NCI-H2107 (cell line): ENCODE measurements at places on chromosomes 7 and 10.

GRCh38 chr10:69180525-69181204 lies 631 bp downstream of the SUPV3L1 start:
- no peak for DNase-seq

DNA sequence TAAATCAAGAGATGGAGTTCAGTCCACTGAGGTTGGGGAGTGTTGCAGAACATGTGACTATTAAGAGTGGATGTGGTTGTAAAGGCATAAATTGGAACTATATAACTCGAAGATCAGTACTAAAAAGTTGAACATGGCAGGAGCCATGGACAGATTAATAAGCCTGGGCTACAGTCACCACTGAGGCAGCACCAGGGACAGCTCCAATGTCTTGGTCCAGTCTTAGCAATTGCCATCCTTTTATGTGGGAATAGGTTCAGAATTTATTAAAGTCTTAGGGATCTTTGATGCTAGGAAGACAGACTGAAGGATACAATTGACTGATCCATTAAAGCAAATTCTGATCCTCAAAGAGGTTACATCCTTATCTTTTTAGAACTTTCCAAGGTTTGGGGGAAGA lies 156.6 kb downstream of the ADRA2A start:
- no peak for DNase-seq

DNA sequence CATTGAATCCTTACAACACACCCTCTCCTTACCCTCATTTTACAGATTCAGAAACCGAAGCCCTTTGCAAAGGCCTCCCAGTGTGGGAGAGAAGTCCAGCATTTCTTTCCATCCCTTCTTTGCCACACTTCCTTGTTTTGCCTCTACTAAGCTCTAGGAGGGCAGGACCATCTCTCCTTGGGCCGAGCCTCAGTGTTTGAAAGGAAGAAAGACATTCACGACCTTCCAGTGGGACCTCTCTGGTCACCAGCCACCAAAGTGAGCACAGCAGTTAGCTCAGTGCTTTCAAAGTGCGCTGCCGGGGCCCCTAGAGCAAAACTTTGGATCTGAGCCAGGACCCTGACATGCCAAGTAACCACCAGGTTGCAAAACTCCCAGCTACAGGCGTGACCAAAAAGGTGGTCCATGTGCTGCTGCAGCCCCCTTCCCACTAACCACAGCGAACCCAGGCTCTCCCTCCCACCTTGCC lies 12.4 kb downstream of the CTBP2 start:
- DNase-seq = no peak

DNA sequence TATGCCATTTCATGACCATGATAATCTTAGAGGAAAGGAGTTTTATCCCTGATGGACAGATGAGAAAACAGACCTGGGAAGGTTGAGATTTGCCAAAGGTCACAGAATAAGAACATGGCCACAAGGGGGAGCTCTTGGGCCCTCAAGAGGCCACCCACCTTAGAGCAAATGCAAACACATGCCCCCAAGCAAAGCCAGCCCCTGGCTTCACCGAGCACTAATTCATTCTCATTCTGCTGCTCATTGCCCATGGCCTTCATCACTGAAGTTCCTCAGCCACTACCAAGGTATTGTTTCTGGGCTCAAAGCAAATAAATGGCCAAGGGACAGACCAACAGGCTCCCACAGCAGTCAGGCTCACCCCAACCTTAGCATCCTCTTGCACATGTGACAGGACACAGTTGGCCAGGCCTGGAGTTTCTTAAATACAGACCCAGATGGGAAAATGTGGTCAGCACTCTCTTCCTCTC lies 44.2 kb downstream of the PDLIM1 start:
- peak; percentile 4 for DNase-seq

- no peak for DNase-seq
Observed at GRCh38 chr7:70183278-70183677, 585.0 kb downstream of the AUTS2 start.

- no peak for DNase-seq
Observed at GRCh38 chr7:66150471-66150870, 35.8 kb downstream of the CRCP start.

- no peak for DNase-seq
Observed at GRCh38 chr10:113329121-113329596, 223.7 kb upstream of the HABP2 start.

- DNase-seq = no peak
Observed at GRCh38 chr10:113473851-113474250, 79.0 kb upstream of the HABP2 start.

- DNase-seq = no peak
Observed at GRCh38 chr7:30927040-30927439, 15.4 kb downstream of the AQP1 start.

- no peak for DNase-seq
Observed at GRCh38 chr7:21066221-21066620, 279.5 kb upstream of the SP8 start.

DNA sequence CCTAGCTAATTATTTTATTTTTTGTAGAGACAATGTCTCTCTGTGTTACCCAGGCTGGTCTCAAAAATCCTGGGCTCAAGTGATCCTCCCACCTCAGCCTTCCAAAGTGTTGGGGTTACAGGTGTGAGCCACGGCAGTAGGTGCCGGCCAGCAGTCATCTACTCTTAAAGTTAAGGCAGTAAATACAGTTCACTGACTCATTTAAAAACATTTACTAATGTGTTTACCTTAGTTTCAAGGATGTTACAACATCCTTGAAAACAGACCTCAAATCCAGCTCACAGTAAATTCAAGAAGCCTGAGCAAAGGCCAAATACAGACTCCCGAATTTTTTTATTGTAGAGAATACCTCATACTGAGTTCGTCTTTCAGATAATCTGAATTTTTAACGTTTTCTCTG lies 29.6 kb upstream of the ABCB4 start:
- no peak for DNase-seq

DNA sequence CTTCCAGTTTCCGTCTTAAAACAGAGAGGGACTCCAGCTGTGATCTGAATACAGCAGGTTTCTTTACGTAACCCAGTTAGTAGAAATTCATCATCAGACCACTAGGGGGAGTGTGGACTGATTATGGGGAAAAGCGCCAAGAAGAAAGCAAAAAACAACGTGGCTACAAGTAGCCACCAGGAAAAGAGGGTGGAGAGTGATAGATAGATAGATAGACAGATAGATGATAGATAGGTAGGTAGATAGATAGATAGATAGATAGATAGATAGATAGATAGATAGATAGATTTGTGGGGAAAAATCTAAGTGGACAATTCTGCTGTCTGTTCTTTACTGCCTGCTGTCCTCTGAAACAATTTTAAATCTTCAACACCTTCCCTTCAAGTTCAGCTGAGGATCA lies 12.7 kb upstream of the AKR1B10 start:
- peak; percentile 33 for DNase-seq

DNA sequence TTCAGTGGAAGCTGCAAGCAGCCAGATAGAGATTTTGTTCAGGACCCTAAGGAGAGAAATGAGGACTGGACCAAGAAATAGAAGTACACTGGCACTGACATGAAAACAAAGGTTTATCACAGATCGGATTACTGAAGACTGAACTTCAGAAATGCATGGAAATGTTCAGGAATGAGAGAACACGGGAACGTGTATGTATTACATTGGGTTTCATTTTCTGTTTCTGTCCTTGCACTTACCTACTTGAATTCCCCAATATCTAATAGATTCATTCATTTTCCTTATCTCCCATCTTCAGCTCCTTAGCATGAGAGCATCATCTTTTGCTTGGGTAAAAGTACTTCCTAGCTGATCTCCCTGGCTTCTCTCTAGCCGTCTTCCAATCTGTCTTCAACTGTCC lies 114.5 kb downstream of the CACNB2 start:
- DNase-seq = no peak

DNA sequence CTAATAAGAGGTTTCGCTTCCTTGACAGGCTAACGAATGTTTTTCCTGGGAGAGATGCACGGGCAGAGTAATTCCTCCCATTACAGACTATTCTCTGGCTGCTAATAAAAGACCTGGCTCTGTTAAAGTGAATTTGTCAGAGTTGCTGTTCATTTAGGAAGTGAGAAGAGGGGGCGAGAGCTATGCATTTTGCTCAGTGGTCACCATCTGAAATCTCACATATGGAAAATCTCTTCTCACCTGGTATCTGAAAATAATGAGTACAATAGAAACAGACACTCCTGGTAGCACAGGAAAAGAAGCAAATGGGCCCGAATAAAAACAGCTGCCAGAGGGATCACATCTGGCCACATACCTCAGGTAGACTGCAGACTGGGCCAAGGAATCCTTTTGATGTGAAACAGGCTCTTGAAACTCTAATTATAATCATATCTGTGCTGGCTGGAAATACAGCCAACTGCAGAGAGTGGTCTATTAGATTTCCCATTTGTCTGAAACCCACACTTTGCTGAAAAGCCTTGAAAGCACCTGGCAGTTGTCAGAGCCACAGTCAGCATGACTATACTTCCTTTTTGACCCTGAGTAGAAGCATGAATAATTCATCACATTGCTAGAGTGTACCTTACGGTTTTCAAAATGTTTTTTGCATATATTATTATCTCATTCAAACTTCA lies 33.6 kb downstream of the AOAH start:
- DNase-seq = no peak

- DNase-seq = no peak
Observed at GRCh38 chr10:121952226-121952625, 22.8 kb downstream of the NSMCE4A start.

- DNase-seq = no peak
Observed at GRCh38 chr10:11936389-11937152, 106.0 kb downstream of the UPF2 start.

DNA sequence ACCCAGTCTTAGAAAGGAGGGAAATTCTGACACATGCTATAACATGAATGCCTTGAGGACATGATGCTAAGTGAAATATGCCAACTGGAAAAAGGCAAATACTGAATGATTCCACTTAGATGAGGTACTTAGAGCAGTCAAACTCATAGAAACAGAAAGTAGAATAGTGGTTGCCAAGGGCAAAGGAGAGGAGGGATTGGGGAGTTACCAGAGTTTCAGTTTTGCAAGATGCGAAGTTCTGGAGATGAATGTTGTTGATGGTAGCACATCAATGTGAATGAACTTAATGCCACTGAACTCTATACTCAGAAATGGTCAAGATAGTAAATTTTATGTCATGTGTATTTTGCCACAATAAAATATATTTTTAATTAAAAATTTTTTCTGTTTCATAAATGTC lies 38.9 kb downstream of the DRGX start:
- no peak for DNase-seq

- DNase-seq = no peak
Observed at GRCh38 chr10:119349937-119350501, 142.6 kb downstream of the GRK5 start.

- DNase-seq = no peak
Observed at GRCh38 chr10:28879875-28880682, 202.8 kb downstream of the BAMBI start.

DNA sequence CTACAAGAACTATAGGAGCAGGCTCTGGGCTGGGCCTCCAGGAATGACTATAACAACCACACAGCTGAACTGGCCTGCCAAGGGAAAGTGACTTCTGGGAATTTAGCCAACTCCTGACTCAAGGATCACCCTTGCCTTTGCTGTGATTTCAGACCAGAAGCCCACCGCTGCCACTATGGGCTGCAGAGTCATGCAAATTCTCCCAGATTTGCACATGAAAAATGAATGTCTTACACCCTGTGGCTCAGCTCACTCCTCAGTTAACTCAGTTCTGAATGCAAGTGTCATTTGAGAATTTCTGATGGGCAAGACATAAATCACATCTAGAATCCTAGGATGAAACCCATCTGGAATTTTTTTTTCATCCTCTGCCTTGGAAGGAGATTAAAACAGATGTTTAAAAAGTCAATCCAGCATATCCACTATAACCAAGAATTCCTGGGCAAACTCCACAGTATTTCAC lies 186.5 kb upstream of the BET1 start:
- DNase-seq = no peak

GRCh38 chr10:75530299-75530698 lies 98.9 kb downstream of the LRMDA start:
- DNase-seq = no peak

GRCh38 chr7:124532166-124532565 lies 233.4 kb downstream of the GPR37 start:
- DNase-seq = no peak

DNA sequence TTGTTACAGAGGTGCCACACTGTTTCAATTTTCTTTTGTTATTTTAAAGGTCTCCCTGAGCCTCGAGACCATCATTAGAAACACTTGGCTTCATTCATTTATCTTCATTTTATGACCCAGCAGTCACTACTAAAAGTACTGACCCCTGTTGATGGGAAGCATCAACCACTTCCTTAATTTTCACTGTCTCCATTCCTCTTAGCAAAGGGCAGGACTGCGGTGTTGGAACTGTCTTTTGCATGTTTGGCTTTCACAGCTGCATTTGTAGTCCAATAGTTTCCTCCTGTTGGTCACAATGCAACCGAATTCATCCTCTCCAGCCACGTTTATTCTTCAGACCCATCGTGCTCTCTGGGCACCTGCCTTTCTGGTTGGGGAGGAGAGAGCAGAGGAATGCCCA lies 46.7 kb upstream of the PDZD8 start:
- DNase-seq = no peak

- no peak for DNase-seq
Observed at GRCh38 chr10:72449941-72450441, 95.3 kb upstream of the DNAJB12 start.

DNA sequence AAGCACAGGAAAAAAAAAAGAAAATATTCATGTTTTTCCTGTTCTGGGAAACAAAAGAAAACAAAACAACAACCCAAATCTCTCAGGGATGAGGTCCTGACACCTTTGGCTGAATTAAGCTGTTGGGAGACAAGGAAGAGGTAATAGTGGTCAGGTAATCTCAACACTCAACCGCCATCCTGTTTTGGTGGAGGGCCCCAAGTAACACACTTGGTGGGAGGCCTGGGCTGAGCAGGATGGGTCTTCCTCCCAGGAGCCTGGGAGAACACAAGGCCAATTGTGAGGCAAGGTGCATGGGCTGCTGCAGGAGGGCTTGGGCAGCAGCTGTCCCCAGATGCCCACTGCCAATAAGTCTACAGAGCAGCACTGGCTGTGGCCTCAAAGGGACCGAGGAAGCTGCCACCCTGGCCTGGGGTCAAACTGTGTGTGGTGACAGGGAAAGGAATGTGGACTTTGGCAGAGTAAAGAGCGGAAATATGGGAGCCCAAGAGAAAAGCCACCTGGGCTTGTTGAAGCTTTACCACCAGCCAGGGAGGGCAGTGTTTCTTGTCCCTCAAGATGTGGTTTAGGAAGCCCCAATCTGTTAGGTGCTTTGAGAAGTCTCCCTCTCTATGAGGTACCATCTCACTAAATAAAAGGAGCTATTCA lies 93.5 kb upstream of the SLC25A13 start:
- DNase-seq = no peak
